ENCODE measurements at places on chromosomes 2 and 18.

GRCh38 chr2:81389203-81389602, 1084.7 kb upstream of the LRRTM1 start:
- DNase-seq = no peak

DNA sequence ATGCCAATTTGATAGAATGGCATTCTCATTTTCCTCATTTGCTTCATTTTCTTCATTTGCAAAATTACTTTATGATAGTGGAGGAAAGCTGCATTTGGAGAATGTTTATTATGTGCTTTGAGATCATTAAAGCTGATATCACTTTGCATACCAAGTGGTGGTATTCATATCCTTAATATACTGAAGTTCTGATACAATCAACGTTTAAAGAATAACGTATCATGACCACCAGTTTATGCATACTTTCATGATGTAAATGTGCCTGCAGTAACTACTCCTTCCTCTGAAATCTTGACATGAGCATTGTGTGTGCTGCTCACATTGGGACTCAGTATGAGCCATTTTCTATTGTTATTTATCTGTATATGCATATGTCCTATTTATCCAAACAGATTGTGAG, 302.1 kb downstream of the ARHGAP15 start:
- DNase-seq = no peak

DNA sequence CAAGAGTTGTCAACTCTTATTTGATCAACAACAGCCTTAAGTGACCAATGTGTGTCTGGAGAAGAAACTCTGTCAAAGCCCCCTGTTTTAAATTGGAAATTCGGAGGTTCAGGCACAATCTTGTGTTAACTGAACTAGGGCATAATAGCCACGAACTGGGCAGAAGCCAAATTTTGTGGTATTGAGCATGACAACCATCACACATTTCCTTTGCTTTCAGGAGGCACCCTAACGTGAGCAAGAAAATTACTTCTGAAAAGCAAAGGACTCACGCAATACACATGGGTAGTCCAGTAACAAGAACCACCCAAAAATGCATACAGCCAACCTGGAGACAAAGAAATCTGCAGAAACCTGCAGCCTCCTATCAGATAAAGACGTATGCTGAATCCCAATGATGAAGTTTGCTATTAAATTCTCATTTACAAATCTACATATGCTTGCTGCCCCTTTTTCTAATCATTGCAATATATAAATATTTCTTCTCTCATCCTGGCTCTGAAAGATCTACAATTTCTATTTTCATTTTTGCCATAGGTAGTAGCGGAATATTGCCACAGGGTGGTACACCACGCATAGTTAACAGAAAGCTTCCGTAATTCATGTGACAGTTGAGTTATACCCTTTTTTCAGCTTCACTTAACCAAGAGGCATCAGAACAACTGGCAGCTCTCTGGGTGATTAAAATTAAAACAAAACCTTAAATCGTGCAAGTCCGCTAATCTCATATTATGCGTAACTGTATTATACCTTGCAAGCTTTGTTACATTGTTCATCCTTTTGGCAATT, 495.8 kb downstream of the NRXN1 start:
- no peak for DNase-seq

GRCh38 chr2:145199827-145200706, 680.1 kb upstream of the ZEB2 start:
- DNase-seq = no peak

- DNase-seq = no peak
These were observed 190.4 kb downstream of the BABAM2 start for GRCh38 chr2:28080911-28081310.

GRCh38 chr2:157818227-157818626, 57.9 kb downstream of the ACVR1 start:
- DNase-seq = no peak

Measured in activated CD8-positive, alpha-beta memory T cell treated with anti-CD3 and anti-CD28 coated beads for 4 hours (primary cell).